ENCODE measurements at places on chromosomes 7 and 10.

DNA sequence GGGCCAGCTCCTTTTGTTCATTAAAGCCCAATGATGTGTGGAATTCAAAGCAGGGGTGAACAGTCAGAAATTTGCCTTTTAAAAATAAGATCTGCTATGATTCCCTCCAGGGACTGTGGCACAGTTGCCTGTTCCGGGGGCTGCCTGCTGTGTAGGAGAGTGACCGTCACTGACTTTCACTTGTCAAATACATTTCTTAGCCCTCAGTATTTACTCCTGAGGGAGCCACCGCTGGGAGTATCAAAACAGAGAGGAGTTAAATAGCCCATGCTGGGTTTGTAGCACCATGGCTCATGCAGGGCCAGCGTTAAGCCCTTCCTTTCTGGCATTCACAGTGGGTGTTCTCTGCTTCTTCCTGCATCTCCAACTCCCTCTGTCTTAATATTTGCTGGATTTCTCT, 897.8 kb downstream of the SORCS3 start:
- DNase-seq = no peak

DNA sequence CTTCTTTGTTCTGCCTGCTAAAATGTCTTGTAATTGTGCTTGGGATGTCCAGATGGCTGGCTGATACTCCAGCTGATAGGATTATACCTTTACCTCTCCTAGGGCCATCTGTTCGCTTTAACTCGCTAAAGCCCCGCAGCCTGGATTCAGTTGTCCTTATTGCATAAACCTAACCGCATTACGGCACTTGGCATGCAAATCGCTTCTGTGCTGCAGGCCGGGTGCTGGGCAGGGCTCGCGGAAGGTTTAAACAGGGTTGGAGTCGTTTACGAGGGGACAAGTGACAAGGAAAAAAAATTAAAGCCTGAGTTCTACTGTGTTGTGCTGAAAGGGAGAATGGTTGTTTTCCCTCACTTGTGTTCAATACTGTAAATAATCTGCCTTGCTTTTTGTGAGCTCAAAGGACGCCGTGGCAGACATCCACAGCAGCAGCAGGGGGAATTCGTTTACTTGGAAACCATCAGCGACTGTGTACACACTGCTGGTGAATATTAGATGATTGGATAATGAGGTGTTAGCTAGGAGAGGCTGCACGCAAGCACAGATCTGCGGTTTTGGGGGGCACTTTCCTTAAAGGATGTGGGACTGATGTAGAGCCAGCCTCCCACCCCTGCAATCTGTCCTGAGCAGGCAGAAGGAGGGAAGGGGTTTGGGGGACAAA, 93.0 kb downstream of the EBF3 start:
- DNase-seq = peak; percentile 96

GRCh38 chr10:65701168-65701776, 1224.6 kb upstream of the LRRTM3 start:
- no peak for DNase-seq

- DNase-seq = no peak
These were observed 243.2 kb downstream of the CDK14 start for GRCh38 chr7:90839316-90839715.

DNA sequence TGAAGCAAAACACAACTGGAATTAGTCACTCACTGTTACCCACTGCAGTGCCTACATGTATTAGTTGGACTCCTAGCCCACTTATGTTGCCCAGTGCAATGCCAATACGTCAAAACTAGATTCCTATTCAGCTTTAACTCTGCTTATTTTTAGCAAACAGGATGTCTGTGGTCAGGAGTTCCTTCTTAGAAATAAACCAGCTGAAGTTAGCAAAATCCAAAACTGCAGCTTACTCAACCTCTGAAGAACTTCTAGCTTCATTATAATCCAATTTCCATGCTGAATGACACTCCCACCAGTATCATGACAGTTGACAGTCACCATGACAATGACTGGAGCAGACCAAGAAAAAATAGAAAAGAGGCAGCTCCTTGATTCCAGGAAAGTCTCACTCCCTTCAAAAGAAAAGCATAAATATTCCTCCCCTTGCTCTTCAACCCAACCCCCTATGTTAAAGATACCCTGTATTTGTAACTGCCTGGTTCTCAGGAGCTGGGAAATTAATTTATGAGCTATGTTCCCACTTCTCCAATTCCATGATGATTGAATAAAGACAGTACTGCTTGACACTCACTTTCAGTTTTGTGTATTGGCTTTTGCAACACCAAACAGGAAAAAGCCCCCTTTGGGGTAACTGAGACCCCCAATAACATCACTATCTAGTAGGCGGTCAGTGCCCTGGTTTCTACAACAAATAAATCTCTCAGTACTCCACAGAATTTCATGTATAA, 327.4 kb downstream of the SORCS1 start:
- no peak for DNase-seq

GRCh38 chr7:11935905-11936304, 103.9 kb upstream of the THSD7A start:
- no peak for DNase-seq

DNA sequence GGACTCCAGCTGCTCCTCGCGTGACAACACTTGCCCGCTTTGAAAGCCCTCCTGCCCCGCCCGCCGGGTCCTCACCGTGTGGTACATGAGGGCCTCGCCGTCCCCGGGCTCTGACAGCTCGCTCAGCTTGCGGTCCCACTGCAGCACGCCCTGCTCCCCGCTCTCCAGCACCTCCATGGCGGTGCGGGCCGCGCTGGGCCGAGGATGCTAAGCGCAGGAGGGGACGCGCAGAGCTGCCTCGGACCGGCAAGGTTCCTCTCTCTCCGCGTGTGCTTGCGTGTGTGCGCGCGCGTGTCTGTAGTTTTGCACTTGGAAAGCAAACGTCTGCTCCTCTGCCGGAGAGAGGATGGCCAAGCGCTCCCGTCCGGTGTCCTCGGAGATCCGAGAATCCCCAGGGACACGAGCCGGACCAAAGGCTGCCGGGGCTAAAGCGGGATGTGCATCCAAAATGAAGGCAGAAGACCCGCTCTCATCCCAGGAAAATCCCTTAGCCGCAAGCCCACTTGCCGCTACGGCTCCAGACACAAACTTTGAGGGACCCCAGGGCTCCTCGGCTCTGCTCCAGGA, at the start of gene CREB3L2:
TSS of gene CREB3L2 (minus strand) at position 558 of the 567 bp plus-strand sequence. CDS start at position 177, 381 bp downstream.
- DNase-seq = peak; percentile 28

- peak; percentile 10 for DNase-seq
These were observed 114.0 kb downstream of the BBS9 start for GRCh38 chr7:33243319-33243881.

DNA sequence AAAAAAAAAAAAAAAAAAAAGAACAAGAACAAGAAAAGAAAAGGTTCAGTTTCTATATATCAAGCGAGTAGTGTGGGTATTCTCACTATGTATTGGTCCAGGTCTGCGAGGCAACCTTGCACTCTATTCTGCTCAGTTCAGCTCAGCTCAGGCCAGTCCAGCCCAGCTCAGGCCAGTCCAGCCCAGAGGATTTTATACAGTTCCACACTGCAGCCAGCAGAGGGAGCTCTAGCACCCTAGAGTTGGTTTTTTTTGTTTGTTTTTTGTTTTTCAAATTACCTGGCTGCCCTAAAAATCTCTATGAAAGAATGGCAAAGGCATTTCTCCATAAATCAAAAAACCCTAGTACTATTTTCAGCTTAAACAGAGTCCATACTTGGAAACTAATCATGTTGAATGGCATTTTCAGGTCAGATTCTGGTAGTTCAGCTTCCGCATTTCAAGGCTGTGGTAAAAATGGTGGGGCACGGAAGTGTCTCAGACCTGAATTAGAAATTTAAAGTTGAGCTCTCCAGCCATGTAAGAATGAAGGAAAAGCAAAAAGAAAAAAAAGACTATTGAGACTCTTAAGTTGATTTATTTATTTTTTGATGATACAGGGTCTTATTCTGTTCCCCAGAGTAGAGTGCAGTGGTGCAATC, 55.2 kb upstream of the GSDME start:
- DNase-seq = no peak

GRCh38 chr10:6072215-6072934, 10.2 kb upstream of the IL2RA start:
- no peak for DNase-seq

- DNase-seq = peak; percentile 18
These were observed 77.5 kb upstream of the CACUL1 start for GRCh38 chr10:118832241-118832651.

GRCh38 chr10:101625821-101626412, 37.8 kb downstream of the DPCD start:
- DNase-seq = no peak

DNA sequence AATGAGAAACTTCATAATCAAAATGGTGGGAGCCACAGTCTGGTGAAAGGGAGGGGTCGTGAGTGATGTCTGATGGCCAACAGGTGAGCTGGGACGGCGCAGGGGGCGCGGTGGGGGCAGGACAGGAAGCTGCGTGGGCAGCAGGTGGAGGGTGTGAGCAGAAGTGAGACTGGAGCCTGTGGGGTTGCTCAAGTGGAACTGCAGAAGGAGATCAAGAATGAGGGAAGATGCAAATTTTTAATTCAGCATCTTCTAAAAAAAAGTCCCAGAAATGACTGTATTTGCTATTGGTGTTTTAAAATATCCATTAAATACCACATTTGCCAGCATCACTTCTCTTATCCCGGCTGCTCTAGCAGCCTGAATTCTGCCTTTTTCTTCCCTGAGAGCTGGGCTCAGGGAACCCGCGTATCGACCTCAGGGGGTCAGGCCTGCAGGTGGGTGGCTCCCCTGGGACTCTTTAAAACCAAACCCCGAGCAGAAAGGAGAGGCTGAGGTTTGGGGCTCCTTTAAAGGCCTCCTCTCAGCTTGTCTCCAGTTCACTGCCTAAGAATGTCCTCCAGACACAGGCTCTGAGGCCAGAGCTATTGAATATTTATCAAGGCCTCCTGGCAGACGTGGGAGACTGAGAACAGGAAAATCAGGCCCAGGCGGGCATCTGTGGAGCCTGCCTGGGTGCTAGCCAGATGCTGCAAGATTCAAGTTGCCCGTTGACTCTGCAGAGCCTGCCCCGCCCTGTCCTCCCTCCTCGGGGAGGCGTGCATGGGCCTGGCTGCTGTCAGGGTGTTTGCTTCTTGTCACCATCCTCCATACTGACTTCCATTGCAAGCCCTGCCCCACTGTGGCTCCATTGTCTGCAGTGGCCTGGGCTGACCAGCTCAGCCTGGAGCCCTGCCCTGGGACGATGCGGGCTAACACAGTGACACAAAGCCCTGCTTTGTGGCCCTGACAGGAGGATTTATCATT, 53.9 kb downstream of the SYPL1 start:
- peak; percentile 96 for DNase-seq

- DNase-seq = no peak
These were observed 648.1 kb upstream of the FOXK1 start for GRCh38 chr7:4033996-4034395.

GRCh38 chr10:93199191-93199751, 125.6 kb downstream of the CYP26A1 start:
- DNase-seq = no peak

GRCh38 chr10:96949039-96949683, 117.1 kb downstream of the LCOR start:
- DNase-seq = no peak

- DNase-seq = no peak
These were observed 84.7 kb downstream of the CCNY start for GRCh38 chr10:35420827-35421552.

DNA sequence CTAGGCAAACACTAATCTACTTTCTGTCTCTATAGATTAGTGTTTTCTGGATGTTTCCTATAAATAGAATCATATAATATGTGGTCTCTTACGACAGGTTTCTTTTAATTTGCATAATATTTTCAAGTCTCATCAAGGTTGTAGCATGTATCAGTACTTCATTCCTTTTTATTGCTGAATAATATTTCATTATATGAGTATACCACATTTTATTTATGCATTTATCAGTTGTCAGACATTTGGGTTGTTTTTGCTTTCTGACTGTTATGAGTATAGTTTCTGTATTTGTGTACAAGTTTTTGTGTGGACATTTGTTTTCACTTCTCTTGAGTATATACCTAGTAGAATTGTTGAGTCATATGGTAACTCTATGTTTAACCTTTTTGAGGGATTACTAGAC, 48.2 kb downstream of the SHOC2 start:
- DNase-seq = no peak

- DNase-seq = no peak
These were observed 19.1 kb downstream of the CEP41 start for GRCh38 chr7:130421684-130422083.

- DNase-seq = no peak
These were observed 55.7 kb upstream of the COL1A2 start for GRCh38 chr7:94338921-94339371.

GRCh38 chr7:74018246-74018895, 9.6 kb upstream of the ELN start:
- DNase-seq = no peak

GRCh38 chr7:137408126-137408525, 64.6 kb upstream of the PTN start:
- DNase-seq = no peak

GRCh38 chr10:77320971-77321471, 316.6 kb downstream of the KCNMA1 start:
- DNase-seq = no peak

- no peak for DNase-seq
These were observed 811 bp downstream of the GPC2 start for GRCh38 chr7:100176096-100177044.

GRCh38 chr10:13335881-13336280, 12.2 kb downstream of the SEPHS1 start:
- peak; percentile 60 for DNase-seq

DNA sequence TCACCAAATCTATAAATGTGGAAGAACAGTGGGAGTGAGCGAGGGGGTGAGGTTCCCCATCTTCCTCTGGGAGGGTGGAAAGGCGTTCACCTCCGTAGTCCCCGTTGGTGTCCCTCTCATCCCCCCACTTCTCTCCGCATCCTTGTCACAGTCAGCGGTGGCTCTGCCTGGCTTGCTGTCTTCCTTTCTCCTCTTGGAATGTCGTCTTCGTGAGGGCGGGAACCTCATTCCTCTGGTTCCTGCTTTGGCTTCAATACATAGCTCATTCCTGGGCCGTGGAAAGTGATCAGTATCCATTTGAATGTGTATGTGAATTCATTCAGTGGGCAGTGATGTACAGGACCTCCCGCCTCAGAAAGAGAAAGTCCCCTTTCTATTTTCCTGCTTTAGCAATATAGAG, 289.4 kb downstream of the CAMK1D start:
- no peak for DNase-seq

- no peak for DNase-seq
These were observed 141.2 kb downstream of the MLLT10 start for GRCh38 chr10:21675157-21675796.

DNA sequence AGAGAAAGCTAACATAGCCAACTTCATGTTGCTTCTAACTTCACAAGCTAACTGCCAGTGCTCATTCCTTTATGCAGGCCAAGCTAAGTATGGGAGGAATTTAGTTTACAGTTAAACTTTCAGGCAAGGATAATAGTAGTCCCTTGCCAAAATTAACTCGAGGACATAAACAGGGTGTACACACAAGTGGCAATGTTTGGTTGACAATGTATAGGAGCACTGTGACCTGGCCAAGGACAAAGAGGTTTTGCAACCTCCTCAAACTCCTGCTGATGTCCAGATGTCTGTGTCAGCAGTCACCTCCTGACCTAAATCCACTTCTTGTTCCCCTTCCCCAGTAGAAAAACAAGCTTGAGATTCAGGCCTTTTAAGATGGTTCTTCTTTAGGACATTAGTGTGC, 494.6 kb upstream of the KLF6 start:
- no peak for DNase-seq

GRCh38 chr10:723973-724372, 34.5 kb upstream of the DIP2C start:
- DNase-seq = no peak
